ENCODE measurements at places on chromosomes 1 and 21. TPM values are rescaled to one million over a fixed set of nuclear protein-coding genes. Genes with fewer than 3 reads are reported as not detected.

DNA sequence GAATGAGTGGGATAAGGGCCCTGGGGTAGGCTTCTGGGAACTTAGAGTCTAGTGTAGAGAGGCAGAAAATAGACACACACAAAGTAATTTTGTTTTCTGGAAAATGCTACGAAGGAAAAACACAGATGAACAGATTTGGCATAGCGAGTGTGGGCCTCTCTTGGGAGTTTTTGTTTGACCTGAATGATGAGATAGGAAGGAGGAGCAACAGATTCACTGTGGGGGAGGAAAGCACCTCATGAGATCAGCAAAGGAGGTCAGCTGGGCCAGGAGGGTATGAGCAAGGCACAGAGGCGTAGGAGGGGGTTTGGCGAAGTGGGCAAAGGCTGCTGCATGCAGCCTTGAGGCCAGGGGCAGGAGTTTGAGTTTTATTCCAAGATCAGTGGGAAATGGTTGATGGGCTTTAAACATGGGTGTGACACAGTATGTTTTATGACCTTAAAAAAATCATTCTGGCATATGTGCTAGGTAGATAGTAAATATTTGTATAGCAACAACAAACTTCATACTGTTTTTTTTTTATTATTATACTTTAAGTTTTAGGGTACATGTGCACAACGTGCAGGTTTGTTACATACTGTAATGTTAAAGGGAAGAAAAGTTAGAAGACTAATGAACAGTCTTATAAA, 57.9 kb downstream of the FGGY start:
- DNase-seq = no peak

DNA sequence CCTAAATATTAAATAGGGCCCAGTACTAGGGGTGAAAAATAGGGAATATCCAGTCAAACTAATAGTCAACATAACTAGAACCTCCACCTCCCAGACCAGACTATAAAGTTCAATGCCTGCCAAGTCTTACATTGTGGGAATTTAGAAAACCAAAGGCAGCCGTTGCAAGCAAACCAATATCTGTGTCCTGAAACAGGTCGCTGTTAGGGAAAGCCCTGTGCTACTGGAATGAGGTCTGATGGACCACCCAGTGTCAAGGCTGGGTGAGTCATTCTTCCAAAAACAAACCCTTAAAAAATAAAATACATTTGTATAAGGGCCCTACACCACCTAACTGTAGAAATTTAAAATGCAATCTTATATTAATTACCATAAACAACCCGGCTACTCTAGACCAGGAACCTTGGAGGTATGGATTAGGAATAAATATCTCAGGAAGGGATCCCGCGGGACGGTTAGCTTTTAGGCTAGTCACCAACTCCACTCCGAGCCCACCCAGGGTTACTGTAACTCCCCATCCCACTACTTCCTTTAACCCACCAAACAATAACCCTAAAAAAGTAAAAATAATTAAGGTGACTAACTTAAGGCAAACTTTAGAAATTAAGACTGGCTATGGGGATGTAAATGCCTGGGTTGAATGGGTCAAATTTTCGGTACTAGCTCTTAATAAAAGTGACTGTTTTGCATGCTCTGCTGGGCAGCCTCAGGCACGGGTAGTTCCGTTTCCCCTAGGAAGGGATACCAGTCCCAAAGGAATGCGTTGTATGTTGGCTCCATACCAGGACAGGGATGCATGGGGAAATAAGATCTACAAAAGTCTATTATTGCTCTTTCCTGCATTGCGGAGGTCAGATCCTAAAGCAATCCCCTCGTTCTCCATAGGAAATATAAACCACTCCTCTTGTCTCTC, 65.4 kb upstream of the TLR5 start:
- DNase-seq = no peak

DNA sequence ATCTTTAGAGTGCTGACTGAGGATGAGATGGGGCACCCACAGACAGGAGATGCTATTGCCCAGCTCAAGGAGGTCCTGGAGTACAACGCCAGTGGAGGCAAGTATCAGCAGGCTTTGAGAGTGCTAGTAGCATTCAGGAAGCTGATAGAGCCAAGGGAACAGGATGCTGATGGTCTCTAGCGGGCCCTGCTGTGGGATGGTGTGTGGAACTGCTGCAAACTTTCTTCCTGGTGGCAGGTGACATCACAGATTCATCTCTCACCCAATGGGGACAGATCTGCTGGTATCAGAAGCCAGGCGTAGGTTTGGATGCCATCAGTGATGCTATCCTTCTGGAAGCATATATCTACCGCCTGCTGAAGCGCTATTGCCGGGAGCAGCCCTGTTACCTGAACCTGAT, 609.8 kb upstream of the NCAM2 start:
- no peak for DNase-seq

DNA sequence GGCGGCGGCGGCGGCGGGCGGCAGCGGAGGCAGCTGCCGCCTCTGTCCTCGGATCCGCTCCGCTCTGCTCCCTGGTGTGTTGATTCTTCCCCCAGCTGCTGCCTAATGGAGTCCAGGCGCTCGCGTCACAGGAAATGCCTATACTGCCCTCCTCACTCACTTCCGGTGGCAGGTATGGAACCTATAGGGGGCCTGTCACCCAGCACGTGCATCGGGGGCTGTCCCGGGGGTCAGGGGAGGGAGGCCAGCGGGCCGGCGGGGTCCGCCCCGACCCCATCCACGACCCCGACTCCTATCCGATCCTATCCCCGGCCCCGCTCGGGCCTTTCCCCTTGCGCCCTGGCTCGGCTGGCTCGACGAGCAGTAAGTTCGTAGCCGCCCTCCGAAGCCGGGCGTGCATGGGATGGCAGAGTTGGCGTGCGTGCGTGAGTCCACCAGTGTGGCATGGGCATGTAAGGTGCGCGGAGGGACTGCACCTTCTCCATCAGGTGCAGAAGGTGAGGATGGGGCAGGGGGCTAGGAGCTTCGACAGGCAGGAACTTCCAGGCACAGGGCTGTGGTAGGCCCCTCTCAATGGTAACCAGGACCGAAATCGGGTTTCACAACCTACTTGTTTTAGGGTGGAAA, at the start of gene WDR26:
TSS of gene WDR26 (minus strand) at position 107 of the 627 bp plus-strand sequence.
- peak; percentile 82 for DNase-seq

DNA sequence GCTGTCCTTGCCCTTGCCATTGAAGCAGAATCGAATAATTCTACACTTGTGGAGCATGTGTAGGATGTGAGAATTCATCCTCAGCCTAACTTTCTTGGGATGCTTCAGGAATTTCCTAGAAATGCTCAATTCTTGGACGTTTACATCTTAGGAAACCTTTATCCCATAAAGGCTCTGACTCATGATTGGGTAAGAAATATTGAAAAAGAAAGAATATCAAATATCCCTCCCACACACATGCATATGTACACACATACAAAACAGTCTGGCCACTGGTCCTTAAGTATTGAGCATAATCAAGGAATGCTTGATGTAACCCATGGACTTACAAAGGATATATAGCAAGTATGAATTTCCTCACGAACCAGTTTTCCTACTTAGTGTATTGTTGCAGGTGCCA, 83.9 kb upstream of the IPO9 start:
- DNase-seq = no peak

- DNase-seq = peak; percentile 51
Measured at GRCh38 chr1:55378582-55378981, 163.4 kb upstream of the USP24 start.

DNA sequence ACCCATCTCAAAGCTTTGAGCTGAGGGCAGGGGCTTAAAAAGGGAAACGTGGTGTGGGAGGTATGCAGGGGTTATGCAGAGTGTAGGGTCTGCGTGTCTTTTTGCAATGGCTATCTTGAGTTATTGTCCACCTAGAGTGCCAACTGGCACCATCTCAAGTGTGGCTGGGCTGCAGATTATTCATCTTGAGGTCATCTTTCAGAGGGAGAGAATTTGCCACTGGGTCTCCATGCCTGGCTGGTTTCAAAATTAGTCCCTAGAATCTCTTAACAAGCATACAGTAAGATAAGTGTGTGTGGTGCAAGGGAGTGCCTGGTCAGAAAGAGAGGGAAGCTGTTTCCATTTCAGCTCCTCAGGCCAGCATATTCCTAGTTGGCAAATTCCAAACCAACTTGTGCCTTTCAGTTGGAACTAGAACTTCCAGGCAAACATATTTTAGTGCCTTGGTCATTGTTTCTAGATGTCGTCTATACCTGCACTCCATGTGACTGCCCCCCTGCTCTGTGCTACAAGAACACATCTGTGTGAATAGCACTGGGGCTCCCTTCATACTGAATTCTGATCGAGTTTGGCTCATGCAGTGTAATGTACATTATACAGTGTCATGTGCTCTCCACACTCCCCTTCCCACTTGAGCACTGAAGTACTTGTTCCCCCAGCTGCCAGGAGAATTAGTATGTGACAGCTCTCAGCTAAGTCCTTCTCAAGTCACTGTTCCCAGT, 5.0 kb upstream of the OR2T8 start:
- no peak for DNase-seq

- no peak for DNase-seq
Measured at GRCh38 chr1:162011337-162012012, 12.2 kb downstream of the OLFML2B start.

DNA sequence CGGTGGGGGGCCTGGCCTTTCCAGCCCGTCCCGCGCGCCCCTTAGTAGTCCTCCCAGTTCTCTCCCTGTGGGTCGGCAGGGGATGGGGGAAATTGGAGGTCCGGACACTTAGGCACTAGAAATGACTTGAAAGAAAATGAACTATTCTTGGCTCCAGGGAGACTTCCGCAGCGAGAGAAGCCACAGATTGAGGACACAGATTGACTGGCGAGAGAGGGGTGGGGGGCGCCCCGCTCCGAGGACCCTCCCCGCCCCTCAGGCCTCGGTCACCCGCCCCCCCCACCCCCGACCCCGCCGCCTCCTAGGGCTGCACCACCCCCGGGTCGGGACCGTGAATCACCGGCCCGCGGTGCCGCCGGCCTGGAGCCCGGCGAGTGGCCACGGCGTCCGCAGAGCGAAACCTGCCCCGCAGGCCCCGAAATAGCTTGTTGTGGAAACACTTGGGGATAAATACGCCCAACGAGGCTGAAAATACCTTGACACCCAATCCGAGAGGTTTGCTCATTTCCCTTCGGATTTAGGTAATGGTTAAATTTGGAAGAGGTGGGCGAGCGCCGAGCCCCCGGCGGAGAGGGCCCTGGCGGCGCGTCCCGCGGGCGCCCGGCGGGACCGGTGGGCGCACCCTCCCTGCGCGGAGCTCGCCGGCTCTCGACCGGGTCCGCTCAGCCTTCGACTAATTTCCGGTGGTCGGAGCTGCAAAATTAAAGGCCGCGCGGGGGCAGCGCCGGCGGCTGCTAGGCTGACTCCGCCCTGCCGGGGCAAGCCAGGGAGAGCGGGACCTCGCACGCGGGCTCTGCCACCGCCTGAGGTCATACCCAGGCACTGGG, at the start of gene GFI1:
TSS of gene GFI1 (minus strand) at position 675 of the 827 bp plus-strand sequence. CDS start 3,438 bp downstream, outside the sequence.
- no peak for DNase-seq

DNA sequence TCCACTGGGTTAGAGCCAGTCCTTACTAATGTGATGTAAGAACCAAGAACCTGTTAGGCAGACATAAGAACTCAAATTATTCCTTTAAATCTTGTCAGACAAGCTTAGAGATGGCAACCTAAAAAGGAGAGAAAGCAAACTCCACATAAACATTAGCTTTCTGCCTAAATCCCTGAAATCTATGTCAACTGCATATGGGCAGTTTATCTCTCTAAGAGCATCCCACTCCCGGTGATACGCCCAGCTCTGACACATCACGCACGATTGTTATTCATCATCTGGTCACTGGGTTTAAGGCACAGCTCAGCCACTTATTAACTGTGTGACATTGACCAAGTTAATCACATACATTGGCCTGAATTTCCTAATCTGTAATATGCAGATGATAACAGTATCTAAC, 323.7 kb downstream of the HHIPL2 start:
- no peak for DNase-seq

DNA sequence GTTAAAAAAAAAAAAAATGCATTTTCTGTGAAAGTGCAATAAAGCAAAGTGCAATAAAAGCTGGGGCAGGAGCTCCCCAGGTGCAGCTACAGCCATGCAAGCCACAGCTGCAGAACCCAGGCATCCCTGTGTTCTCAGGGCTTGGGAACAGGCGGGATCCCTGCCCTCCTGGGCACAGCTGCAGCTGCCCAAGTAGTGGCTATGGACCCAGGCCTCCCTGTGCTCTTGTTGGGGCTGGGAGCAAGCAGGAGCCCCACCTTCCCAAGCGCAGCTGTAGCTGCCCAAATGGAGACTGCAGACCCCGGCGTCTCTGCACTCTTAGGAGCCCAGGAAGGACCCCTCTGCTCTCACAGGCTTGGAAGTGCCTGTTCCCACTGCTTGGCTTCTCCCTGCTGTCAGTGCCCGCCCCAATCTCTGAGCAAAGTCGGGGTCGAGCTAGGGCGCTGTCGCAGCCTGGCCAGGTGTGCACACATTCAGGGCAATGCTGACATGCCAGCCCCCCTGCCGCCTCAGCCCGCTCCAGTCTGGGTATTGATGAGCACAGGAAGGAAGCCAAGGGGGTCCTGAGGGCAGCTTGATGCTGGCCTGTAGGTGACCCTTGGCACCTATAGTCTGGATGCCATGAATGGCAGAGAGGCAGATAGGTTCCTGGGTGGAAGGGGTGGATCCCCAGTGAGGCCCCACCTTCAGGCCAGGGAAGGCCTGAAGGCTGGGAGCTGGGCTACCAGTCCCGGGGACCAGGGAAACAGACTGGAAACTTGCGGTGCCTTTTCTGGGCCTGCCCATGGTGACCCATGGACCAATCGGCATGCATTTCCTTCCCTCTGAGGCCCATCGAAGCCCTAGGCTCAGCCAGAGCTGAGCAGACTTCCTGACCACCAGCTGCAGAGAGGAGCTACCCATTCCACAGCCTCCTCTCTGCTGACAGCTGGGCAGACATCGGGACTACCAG, 58.6 kb downstream of the RRAGC start:
- no peak for DNase-seq

DNA sequence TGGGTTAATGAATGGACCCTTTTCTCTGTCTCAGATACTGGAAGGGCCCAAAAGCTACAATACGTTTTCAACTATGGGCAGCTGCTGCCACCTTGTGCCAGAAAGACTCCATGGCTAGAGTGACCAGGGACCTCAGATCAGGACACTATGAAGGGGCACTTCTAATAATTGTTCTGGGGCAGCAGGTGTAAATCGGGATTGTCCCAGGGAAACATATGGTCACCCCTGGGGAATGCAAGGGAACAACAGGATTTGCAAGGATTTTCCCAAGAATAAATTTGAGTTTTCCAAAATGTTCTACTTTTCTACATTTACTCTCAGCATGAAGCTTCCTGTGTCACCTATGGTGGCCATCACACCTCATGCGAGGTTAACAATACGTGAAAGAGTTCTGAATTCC, 12.0 kb upstream of the FCAMR start:
- peak; percentile 52 for DNase-seq

DNA sequence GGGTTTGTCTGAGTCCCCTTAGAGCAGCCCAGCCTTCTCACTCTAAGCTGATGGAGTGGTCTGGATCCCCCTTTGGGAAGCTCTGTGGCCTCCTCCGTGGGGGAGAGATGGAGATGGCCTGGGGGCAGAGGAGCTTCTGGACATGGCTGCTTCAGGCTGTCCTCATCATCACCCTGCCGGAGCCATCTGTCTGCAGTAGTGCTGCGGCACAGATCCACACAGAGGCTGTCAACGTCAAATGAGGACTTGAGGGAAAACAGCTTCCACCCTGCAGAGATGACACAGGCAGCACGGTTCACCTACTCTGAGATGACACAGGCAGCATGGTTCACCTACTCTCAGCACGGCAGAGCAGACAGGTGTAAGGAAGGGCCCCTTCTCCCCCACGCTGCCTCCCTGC, 134.3 kb downstream of the IGSF21 start:
- no peak for DNase-seq

GRCh38 chr1:184326278-184326677, 60.6 kb upstream of the C1orf21 start:
- DNase-seq = no peak

The S100A14 gene
- 16.8 TPM for polyA plus RNA-seq

The MCL1 gene
- 200 TPM for polyA plus RNA-seq

The DIO1 gene
- 7.6 TPM for polyA plus RNA-seq

The NMNAT1 gene
- polyA plus RNA-seq = 24.4 TPM

The SLC45A3 gene
- 8.8 TPM for polyA plus RNA-seq

The PLA2G2D gene
- 0.08 TPM for polyA plus RNA-seq

The MANEAL gene
- 3.6 TPM for polyA plus RNA-seq
